ENCODE measurements at places on chromosomes 1 and 21.
A peak's percentile ranks its signal among the peaks of the same experiment; 100 is the strongest.

GRCh38 chr1:248406721-248407692, 4.2 kb downstream of the OR2T1 start:
- no peak for DNase-seq

GRCh38 chr1:3580231-3580630, 31.1 kb downstream of the MEGF6 start:
- no peak for DNase-seq

GRCh38 chr1:60280256-60280655, 206.7 kb upstream of the C1orf87 start:
- peak; percentile 2 for DNase-seq

DNA sequence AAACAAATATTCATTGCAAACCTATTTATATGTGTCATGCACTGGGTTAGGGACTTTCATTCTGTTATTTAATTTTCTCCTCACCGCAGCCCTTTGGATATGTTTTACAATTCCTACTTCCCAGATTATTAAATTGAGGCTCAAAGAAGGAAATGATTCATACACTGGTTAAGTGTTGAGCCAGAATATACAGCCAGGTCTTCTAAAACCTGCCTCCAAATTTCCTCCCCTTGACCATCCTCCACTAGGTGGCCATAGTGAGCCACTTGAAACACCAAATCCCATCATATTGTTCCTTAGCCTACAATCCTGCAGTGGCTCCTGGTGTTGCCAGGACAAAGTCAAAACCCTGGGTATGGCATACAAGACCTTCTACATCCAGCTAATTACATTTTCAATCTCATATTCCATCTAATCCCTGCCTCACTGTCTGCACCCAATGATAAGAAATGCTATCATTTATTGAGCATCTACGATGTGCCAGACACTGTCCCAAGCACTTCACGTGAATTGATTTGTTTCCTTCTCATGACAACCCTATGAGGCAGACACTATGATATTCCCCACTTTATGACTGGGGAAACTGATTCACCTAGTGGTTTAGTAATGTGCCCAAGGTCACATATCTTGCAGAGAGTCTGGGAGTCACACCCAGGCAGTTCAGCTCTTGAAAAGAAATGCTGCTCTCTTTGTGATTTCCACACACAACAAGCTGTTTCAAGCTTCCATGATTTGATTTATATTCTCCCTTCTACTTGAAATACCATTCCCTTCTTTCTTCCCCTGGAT, 23.6 kb upstream of the KIRREL1 start:
- DNase-seq, result no peak

GRCh38 chr1:115809847-115810246, 31.1 kb downstream of the NHLH2 start:
- no peak for DNase-seq

GRCh38 chr1:183912265-183912886, 107.5 kb downstream of the RGL1 start:
- DNase-seq, result no peak

DNA sequence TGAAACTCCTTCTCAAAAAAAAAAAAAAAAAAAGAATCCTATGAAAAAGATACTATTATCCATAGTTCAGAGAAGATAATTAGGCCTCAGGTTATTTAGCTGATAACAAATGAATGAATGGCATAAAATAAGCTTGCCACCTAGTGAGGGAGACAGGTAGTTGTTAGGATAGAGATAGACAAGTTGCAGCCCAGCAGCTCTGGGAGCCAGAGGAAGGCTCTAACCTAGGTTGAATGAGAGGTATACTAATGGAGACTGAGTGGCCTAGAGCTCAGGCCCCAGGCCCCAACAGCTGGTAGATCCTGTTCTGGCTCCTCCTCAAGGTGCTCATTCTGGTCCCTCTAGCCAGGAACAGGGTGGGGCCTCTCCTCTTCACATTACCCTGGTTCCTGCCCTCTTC, 20.6 kb upstream of the RSPO1 start:
- DNase-seq, result no peak

DNA sequence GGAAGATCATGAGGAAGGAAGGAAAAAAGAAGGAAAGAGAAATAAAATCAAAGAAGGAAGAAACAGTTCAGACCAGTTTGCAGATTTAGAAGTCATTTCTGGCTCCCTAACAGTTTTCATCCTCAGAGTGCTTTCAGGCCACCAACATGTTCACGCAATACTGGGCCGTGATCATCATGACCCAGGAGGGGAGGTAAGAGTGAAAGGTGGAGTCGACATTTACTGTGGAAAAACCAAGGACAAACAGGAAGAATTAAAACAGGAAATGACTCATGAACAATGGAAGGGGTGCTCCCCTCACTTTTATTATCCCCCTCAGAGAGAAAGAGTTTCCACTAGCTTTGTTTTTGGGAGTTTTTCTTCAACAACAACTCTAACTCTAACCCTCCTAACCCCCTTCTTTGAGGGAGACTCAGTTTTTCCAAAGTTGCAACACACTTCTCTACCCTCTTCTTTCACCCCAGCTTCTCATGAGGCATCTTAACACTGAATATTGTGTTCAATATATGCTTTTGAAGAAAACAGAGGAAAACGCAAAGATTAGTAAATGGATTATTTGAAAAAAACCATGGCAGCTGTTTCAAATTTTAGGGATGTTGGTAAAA, 60.4 kb downstream of the VANGL2 start:
- no peak for DNase-seq

- DNase-seq, result no peak
These were observed 33.5 kb downstream of the USP24 start for GRCh38 chr1:55181666-55182065.

DNA sequence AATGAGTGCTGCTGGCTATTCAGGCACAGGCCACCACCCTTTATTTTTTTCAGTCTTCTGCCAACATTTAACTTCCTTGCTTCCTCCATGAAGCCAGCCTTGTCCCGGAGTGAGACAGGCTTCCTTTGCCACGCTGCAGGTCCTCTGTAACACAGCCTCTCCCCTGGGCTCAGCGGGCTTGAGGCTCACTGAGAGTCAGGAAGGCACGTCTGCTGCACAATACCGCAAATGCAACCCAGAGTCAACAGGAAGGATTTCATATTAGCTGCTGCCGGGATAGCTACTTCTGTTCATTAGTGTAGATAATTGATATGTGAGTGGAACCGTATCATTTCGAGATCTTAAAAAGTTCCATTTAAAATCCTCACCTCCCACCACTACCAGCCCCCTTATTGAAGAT, 22.5 kb downstream of the MYOG start:
- no peak for DNase-seq

- DNase-seq, result no peak
These were observed 122.6 kb downstream of the FCRL5 start for GRCh38 chr1:157429601-157430240.

DNA sequence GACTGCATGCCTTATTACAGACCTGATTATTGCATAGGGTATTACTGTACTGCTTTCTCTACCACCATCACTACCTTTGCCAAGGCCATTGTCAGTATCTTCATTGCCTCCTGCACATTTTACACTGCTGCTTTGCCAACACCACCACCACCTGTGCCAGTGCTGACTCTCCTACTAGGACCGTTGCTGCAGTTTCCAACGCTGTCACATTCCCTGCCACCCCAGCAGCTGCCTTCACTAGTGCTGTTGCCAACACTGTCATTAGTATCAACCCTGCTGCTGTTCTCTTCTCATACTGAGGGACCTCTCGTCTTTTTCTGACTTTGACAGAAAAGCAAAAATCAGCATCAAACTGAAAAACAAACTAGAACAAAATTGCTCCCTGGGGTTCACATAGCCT, 394.9 kb upstream of the B3GALT2 start:
- DNase-seq, result no peak

GRCh38 chr1:205715628-205716027, 34.4 kb downstream of the NUCKS1 start:
- no peak for DNase-seq

- DNase-seq, result peak; percentile 26
These were observed 7.6 kb downstream of the ARHGEF10L start for GRCh38 chr1:17546946-17547670.

DNA sequence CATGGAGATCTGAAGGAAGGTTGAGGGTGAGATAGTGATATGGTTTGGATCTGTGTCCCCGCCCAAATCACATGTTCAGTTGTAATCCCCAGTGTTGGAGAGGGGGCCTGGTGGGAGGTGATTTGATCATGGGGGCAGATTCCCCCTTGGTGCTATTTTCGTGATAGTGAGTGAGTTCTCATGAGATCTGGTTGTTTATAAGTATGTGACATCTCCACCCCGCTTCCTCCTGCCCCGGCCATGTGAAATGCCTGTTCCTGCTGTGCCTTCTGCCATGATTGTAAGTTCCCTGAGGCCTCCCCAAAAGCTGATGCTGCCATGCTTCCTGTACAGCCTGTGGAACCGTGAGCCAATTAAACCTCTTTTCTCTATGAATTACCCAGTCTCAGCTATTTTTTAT, 451.9 kb upstream of the VAMP3 start:
- DNase-seq, result no peak

DNA sequence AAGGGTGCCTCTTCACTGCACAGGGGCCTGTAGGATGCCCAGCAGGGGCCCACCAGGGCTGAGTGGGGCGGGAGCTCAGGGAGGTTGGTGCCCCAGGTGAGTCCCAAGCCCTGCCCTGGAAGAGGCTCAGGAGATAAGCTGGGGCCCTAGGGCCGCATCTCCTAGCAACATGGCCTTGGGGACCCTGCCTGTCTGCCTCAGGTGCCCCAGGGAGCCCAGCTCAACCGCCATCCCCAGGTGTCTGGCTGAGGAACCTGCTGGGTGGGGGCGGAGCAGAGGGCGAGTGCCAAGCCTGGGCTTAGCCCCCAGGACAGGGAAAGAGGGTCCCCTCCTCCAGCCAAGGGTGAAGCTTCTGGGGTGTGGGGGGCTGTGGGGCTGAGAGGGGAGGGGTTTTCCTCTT, 54.8 kb downstream of the FOXO6 start:
- DNase-seq, result no peak

GRCh38 chr1:80457409-80457808, 1343.3 kb upstream of the ADGRL2 start:
- no peak for DNase-seq

GRCh38 chr1:232951180-232951579, 769 bp downstream of the NTPCR start:
- DNase-seq, result no peak

DNA sequence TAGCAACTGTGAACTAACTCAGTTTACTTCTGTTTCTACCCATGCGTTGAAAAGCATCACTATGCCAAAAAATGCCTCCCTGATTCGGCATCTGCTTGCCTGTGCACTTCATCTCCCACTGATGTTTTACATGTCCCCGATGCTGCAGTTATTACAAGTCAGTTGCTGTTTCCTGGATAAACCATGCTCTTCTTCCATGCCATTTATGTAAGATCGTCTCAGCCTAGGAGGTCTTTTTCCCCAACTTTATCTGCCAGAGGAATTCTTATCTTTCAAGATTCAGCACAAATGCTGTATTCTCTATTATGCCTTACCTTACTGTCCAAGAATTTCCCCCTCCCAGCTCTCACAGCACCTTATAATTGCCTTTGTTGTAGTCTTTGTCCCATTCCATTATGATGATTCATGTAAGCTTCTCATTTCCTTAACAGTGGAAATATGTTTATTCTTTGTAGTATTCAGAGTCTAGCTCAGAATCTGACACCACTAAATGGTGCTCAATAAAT, 30.0 kb downstream of the PRKACB start:
- DNase-seq, result peak; percentile 31

DNA sequence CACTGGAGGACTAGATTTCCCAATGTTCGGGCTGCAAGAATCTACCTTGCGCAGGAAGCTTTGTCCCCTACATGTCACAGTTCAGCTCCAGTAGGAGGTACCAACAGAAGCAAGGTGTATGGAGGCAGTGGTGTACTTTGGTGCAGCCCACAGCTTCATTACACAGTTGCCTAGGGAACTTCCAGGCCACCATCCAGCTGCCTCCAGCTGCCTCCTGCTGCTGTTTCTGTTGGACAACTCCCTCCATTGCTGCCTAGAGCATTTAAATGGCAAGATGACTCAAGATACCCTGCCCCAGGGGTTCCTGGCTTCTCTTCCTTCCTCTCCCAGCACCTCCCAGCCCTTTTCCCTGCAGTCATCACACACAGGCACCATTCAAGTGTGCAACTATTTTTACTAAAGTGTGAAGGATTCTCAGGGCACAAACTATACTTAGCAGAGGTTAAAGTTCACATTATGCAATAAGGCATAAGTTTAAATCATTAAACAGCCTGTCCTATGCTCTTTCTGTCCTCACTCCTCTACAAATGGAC, 39.0 kb upstream of the ATP1A1 start:
- no peak for DNase-seq

- DNase-seq, result no peak
These were observed 563.5 kb downstream of the LTN1 start for GRCh38 chr21:28429161-28429560.

- DNase-seq, result peak; percentile 28
These were observed 2.9 kb downstream of the KCNJ10 start for GRCh38 chr1:160066829-160067745.

- DNase-seq, result no peak
These were observed 209.8 kb upstream of the NFIA start for GRCh38 chr1:60872426-60873054.

- DNase-seq, result no peak
These were observed 92.7 kb downstream of the BCAR3 start for GRCh38 chr1:93588955-93589354.

GRCh38 chr1:49060766-49061165, 284.1 kb upstream of the BEND5 start:
- no peak for DNase-seq

- no peak for DNase-seq
These were observed 86.4 kb downstream of the RPE65 start for GRCh38 chr1:68363339-68363738.
